GM06990 (cell line): ENCODE measurements at places on chromosomes 3 and 15.

DNA sequence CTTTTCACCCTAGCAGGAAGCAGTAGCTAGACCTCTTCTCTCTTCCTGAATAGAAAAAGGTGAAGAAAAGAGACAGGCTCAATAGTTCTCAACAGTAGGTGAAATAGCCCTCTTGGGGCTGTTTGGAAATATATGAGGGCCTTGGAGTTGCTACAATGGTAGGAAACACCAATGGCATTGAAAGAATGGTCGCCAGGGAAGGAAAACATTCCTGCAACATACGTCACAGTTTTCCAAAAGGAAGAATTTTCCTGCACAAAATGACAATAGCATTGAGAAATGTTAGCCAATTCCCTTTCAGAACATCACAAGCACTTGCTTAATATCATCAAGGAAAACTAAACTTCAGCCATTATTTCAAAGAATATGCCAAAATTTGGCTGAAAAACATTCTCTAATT is 484.5 kb downstream of the IGSF11 start:
- no peak for DNase-seq

- no peak for DNase-seq
Measured at GRCh38 chr3:126180477-126181397, at the start of gene ALDH1L1. Gene ALDH1L1, minus strand, starts transcription at chr3:126180586. Its CDS starts 19,607 bp downstream, at chr3:126160979.

GRCh38 chr15:81073801-81074200 is 60.3 kb upstream of the CFAP161 start:
- no peak for DNase-seq

DNA sequence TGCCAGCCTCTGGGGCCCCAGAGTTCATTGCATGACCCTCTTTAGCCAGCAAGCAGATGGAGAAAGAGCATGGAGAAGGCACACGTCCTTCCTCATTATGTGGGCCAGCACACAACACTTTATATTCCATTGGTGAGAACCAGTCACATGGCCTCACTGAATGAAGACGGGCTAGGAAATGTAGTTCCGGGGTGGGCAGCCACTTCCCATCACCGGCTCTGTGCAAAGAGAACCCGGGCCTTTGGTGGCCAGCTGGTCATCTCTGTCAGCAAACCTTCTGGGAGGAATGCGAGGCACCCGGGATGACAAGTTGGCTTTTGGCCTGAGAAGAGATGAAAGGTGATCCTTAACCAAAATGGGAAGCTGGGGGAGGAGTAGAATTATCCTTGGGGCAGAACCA is 90.2 kb upstream of the VGLL4 start:
- DNase-seq, result no peak

DNA sequence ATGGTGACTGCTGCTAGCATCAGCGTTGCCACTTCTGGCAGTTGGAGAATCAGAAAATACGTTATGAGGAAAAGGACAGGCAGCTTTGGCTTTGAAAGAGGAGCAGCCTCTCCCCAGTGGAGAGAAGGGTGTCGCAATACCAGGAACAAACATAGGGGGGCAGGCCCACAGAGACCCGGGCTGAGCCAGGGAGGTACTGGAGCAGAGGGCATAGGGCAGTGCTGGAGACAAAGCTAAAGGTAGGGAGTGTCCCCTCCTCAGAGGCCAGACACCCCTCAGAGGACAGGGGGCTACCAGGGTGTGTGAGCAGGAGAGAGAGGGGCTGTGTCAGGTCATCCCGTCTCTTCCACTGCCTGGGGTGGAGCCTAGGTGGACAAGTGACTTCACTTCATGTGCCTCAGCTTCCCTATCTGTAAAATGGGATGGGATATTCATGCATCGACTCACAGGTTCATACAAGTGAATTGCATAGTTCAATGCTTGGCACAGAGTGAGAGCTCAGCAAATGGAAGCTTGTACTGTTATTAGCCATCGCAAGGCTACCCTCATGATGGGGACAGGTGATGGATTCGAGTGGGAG is 49.7 kb upstream of the LIMD1 start:
- no peak for DNase-seq

DNA sequence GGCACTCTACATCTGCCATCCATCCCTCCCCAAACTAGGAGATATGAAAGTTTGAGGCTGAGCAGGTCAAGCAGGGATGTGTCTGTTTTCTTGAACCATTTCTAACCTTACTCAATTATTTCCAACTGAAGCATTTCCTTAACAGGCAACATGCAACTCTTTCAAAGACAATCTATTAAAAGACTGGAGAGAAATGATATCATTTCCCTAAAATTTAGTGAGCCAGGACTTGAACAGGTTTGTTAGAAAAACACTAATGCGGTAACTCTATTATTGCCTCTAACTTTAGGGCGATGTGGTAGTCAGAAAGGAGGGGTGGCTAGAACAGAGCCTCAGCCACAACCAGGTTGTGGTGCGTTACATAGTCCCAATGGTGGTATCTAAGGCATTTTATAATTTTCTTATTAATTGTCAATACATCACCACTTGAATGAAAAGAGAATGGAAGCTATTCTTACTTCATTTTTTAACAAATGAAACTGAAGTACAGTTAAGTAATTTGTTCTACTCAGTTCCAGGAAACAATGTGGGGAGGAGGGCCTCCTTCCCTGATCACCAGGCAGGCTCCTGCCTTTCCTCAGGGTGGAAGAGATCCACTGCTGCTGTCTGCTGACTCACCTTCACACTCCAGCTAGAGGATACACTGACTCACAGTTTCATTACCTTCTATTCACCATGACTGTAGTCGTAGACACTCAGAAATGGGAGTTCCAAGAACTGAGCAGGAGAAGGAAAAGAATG is 22.8 kb downstream of the MYO1E start:
- DNase-seq, result no peak

DNA sequence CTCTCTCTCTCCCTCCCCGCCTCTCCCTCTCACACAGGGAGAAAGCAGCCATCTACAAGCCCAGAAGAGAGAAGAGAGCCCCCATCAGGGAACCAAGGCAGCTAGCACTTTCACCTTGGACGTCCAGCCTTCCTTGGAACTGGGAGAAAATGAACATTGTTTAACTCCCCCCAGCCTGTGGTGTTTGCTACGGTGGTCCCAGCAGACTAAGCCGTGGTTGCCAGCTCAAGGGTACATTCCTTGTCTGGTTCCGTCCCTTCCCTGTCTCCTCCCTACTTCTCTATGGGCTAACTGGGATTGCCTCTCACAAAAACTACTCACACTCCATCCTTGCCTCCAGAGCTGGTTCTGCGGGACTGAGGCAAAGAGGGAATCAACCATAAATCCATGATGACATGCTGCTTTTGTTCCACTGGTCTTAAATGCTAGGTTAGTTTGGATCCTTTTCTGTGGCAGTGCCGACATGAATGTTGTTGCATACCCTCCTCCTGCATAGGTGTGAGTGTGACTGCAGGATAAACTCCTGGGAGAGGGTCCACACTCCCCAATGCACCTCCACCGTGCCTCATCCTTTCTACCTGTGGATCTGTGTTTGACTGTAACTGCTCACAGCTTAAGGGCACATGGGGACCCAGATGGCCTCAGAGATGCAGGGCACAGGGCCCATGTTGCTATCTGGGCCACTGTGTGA is 12.0 kb downstream of the C3orf22 start:
- no peak for DNase-seq

GRCh38 chr15:83813682-83814081 is 159.8 kb downstream of the ADAMTSL3 start:
- DNase-seq, result no peak

GRCh38 chr15:85326291-85326690 is 54.1 kb upstream of the AKAP13 start:
- DNase-seq, result no peak

- no peak for DNase-seq
Measured at GRCh38 chr15:64249883-64250575, 87.2 kb upstream of the PPIB start.

- no peak for DNase-seq
Measured at GRCh38 chr3:38574411-38575278, 74.8 kb downstream of the SCN5A start.

- DNase-seq, result no peak
Measured at GRCh38 chr3:4228295-4228694, 74.9 kb upstream of the SETMAR start.

- no peak for DNase-seq
Measured at GRCh38 chr3:49333091-49333490, 6.8 kb downstream of the USP4 start.

DNA sequence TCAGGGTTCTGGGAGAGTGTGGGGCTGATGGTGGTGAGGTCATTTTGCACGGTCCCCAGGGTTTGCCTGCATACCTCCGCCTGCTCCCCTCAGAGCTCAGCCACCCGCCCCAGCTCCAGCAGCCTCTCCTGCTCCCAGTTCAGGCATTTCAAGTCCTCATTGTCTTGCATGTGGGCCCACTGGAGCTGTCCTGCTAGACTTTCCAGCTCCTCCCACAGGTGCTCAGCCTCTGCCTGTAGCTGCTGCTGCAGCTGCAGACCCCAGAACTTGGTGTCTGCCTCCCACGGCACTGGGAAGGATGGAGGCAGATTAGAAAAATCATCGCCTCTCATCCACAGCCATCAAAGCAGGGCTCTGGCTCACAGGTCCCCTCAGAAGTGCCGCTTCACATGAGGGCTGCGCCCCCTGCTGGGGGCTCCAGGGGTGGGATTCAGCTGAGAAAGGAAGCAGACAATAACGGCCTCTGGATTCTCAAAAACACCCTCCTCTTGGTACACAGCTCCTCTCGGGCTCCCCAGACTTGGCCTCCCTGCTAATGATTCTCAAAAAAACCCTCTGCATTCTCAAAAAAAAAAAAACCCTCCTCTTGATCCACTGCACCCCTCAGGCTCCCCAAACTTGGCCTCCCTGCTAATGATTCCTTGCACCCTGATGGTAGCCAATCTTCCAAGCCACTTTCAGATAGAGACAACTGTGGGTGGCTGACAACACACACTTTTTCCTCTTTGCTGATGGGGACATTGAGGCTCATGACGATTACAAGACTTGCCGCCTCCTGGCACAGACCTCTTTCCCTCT is 89.3 kb upstream of the C2CD4B start:
- DNase-seq, result peak; percentile 41

GRCh38 chr15:60584355-60584998 is 105.5 kb upstream of the ICE2 start:
- no peak for DNase-seq

- DNase-seq, result no peak
Measured at GRCh38 chr3:61924090-61924735, 362.8 kb downstream of the PTPRG start.

DNA sequence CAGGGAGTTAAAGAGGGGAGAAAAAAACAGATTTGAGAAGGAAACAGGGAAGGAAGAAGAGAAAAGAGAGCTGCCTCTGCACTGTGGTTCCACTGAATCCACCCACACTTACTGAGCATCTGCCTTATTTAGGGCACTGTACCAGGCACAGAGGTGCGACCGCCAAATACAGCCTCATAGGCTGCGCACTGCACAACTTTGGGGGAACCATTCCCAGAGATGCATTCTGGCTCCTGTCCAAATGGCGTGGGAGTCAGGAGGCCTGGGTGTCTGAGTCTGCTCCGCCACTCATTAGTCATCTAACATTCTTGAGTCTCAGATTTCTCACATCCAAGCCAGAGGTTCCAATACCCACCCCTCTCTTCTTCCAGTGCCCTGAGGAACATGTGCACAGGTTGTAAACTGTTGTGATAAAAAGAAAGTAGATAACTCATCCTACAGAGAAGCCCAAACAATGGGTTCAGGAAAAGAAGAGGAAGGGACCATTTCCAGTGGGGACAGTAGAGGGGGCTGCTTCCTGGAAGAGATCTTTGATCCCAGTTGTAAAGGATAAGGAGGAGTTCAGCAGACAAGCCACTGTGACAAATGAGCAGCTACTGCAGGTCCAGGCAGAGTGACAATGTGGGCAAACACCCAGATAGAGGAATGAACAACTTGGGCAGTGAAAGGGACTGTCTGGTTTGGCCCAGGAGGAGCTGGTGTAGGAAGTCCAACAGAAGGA is 254.6 kb downstream of the UACA start:
- no peak for DNase-seq

DNA sequence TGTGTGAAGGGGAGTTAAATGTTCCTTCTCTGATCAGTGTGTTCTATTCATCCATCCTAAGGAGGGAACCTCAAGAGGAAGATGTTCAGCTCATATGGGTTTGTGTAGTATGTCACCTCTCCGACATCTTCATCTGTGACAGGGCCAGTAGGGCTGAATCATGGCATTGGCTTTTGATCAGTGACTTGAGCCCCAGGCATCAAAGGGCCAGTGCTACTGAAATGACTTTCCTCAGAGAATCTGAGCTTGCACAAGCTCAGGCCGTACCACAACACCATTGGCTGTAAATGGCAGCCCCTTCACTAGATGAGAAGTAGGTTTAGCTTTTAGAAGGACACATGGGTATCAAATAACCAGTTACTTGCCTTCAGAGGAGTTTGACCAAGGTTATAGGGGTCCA is 183.2 kb upstream of the NR2E3 start:
- DNase-seq, result no peak

DNA sequence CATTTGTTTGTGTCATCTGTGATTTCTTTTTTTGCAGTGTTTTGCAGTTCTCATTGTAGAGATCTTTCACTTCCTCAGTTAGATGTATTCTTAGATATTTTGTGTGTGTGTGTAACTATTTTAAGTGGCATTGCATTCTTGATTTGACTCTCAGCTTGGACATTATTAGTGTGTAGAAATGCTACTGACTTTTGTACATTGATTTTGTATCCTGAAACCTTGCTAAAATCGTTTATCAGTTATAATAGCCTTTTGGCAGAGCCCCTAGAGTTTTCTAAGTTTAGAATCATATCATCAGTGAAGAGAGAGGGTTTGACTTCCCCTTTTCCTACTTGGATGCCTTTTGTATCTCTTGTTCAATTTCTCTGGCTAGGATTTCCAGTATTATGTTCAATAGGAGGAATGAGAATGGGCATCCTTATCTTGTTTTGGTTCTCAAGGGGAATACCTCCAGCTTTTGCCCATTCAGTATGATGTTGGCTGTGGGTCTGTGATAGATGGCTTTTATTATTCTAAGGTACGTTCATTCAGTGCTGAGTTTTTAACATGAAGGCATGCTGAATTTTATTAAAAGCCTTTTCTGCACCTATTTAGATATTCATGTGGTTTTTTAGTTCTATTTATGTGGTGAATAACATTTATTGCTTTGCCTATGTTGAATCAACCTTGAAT is 211.7 kb downstream of the MBNL1 start:
- DNase-seq, result peak; percentile 34

GRCh38 chr3:12808587-12808986 is 12.1 kb downstream of the CAND2 start:
- DNase-seq, result no peak

DNA sequence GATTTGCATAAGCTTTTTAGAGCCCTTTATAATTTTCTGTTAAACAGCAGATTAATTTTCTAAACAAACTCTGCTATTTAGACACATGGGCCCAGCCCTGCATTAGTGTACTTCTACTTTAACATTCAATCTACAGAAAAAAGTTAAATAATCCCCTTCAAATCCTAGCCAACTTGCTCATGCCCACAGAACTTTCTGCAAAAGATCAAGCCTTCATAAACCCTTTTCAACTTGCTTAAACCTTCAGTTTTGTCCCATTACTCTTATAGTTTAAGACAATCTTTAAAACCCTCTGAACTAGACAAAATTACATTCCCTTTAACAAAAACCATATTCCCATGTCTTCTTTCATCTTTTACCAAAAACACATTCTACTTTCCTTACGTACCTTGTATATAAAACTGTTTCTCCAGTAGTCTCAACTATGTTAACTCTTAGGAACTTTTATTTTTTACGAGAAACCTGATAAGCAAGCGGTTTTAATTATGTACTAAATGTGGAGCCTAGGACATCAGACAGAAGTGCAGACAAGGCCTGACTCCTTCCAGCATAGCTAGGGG is 25.2 kb upstream of the ADGRG7 start:
- DNase-seq, result no peak
